WERI-Rb-1 (cell line): ENCODE measurements at places on chromosomes 4 and X.

DNA sequence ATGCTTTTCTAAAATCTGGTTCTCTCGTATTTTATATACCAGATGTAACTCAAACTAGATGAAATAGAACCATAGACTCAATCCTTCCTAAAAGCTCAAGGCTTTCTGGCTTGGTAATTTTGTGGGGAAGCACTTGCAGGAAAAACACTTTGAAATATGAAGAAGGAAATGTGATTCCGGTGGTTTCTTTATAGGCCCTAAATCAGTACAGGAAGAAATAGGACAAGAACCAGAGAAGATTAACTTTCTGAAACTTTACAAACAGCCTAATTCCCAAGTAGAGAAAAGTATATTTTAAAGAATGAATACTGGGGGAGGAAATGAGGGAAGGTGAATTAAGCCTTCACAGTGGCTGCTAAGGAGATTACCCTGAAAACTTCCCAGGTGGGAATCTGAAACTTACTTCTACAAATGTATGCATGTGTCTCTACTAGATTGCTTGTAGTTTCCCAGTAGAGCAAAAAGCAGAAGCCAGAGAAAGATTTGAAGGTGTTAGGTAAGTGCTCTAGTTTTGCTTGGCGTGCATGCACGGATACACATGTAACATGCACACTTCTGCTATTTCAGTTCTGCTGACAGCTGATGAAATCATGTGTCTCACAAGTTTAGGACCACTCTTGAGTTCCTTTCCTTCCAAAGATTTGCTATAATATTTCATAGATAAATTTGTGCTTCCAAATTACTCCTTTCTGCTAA, 92.1 kb downstream of the AFF1 start:
- no peak for DNase-seq

- no peak for DNase-seq
These were observed 22.2 kb downstream of the MAML3 start for GRCh38 chr4:140131675-140132229.

GRCh38 chr4:185567381-185568376, 32.4 kb upstream of the PDLIM3 start:
- DNase-seq, result no peak

DNA sequence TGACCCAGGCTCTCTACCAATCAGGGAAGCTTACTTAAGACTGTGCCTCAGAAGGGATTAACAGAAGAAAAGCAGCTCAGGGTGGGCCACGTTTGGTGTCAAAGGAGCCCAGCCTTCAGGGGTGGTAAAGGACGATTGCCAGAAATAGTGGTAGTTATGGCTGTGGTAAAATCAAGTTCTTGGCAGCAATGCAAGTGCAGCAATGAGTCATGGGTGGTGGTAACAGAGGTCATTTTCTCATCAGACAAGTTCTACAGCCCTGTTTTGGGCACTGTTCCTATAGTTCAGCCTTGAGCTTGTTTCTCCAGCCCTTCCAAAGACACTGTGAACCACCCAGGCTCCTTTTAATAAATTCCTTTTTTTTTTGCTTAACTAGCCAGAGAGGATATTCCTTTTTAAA, 120.3 kb downstream of the EFHC2 start:
- DNase-seq, result no peak

GRCh38 chrX:10828640-10829039, 208.3 kb upstream of the MID1 start:
- DNase-seq, result no peak

- peak; percentile 63 for DNase-seq
These were observed 848 bp upstream of the KCND1 start for GRCh38 chrX:48972220-48973164.

- peak; percentile 37 for DNase-seq
These were observed 1.9 kb downstream of the ENPP6 start for GRCh38 chr4:184215709-184216328.

DNA sequence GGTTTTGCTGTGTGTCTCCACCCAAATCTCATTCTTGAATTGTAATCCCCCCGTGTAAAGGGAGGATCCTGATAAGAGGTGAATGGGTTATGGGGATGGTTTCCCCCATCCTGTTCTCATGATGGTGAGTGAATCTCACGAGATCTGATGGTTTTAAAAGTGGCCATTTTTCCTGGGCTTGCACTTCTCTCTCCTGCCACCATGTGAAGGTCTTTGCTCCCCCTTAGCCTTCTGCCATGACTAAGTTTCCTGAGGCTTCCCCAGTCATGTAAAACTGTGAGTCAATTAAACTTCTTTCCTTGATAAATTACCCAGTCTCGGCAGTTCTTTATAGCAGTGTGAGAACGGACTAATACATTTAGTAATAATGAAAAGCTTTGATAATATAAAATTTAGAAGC, 46.9 kb downstream of the ANTXR2 start:
- no peak for DNase-seq

- DNase-seq, result no peak
These were observed 143.8 kb downstream of the FBXW7 start for GRCh38 chr4:152392079-152392478.

DNA sequence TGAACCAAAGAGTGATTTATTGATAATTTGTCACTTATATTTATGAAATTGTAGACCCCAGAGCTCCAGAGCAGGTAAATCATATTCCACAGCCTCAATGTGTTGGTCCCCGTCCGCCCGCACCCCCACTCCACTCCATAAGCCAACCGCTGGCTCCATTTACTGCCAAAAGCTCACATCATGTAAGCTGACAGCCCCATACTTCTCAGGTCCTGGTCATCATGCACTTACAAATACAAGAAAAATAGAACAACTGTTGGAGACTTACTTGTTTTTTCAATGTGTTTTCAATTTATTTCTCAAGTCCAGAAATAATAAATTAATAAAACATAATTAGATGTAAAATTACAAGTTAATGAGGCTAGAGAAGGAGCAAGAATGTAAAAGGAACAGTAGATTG, 235.7 kb upstream of the HAND2 start:
- no peak for DNase-seq

- DNase-seq, result no peak
These were observed 58.0 kb upstream of the ZC4H2 start for GRCh38 chrX:65034292-65034667.

DNA sequence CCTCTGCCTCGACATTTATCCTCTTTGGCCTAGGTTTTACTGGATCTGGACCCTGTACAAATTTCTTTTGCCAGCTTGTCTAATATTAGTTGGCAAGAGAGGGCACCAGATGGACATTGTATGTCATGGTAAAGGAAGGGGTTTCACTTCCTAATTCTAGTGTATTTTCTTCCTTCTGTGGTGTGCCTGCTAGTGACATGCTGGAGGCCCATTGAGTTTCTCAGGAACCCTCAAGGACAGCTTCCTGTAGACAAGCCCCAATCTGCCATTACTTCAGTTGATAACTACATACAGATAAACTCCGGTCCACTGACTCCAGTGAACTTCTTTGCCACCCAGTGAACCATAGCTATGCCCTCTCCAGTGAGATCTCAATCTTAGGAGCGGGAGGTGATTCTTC, 116.9 kb downstream of the STPG2 start:
- DNase-seq, result no peak

DNA sequence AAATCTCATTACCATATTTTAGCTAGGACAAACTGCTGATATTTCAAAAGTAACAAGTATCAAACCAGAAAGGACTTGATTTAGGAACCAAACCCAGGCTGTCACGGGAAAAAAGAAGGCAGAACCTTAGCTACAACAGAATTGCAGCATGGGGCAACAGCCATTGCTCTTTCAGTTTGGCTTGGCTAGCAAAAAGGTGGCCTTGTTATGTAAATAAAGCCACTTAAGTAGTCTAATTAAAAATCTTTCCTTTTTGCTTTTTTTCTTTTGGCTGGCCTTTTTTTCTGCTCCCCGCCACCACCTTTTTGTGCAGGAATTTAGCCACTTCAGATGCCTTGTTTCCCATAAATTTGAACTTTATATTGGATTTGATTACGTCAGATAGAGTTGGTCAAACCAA, 235.9 kb downstream of the CPXCR1 start:
- no peak for DNase-seq

GRCh38 chrX:30821116-30821515, 67.9 kb downstream of the TAB3 start:
- no peak for DNase-seq

GRCh38 chr4:159748834-159749444, 646.1 kb downstream of the RAPGEF2 start:
- DNase-seq, result no peak

DNA sequence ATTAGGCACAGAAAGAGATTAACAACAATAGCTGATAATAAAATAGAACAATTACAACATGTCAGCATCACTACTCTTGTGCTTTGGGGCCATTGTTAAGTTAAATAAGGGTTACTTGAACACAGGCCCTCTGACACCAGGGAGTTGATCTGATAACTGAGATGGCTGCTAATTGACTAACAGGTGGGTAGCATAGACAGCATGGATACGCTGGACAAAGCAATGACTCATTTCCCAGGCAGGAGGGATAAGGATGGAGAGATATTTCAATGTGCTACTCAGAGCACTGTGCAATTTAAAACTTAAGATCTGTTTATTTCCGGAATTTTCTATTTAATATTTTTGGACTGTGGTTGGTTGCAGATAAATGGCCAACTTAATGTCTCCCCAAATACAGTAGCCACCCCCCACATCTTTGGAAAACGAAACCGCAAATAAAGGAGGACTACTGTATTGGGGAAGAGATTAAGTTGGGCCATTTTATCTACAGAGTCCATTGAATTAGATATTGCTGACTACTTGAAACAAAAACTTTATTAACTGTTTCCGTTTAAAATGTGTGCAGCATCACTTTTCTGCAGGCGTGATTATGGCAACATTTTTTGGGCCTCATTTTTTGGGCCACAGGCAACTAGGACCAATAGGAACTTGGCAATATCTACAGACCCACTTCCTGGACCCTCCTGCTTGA, 200.6 kb upstream of the KLF3 start:
- DNase-seq, result no peak

DNA sequence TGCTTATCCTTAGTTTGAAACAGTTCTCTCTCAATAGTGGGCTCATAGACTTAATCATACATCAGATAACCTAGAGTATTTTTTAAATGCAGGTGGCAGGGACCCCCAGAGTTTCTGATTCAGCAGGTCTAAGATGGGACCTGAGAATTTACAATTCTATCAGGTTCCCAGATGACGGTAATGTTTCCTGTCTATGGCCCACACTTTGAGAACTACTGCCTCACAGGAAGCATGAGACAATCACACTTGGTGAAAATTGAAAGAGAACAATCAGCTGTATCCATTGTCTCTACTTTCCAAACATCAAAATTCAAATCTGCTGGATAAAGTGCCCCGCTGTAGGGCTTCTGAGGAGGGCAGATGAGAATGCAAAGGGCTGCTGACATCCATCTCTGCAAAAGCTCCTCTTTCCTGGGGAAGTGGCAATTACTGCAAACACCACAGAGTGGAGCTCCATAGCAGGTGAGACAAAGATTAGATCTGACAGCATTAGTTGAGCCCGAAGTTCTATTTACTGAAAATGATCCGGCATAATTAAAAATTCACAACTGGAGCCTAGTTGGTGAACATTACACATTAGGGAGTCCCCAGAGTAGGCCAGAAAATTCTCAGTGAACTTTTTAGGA, 187.8 kb upstream of the MBNL3 start:
- DNase-seq, result no peak

GRCh38 chrX:103730796-103731493, 20.2 kb downstream of the TMEM31 start:
- no peak for DNase-seq

- DNase-seq, result no peak
These were observed 18.9 kb upstream of the SMIM10 start for GRCh38 chrX:134971926-134972325.

GRCh38 chrX:39418254-39418704, 617.0 kb downstream of the MID1IP1 start:
- DNase-seq, result no peak

- no peak for DNase-seq
These were observed 59.0 kb upstream of the WDR1 start for GRCh38 chr4:10175626-10176025.

- DNase-seq, result no peak
These were observed 1150.8 kb downstream of the STPG2 start for GRCh38 chr4:96992443-96992842.
